ENCODE measurements at places on chromosomes 2 and 18.

DNA sequence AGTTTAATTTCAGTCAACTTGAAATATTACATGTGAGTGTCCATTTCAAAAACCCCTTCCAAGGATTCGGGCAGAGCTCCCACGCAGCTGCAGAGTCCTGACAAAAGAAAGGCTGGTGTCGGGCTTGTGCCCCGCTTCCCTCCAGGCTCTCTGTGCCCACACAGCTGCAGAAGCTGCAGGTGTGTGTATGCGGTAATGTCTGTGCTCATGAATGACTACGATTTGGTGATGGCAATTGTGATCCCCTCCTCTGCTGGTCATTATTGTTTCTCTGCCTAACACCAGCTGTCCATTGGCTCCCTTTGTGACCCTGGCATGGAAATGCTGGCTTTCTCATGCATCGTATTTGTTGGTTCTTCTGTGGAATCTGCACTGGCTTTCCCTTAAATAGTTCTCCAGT, 224.8 kb downstream of the NUP35 start:
- DNase-seq = no peak

- no peak for DNase-seq
Measured at GRCh38 chr18:8399138-8399537, 210.1 kb upstream of the RAB12 start.

GRCh38 chr2:227347117-227347516, 22.1 kb downstream of the MFF start:
- no peak for DNase-seq

DNA sequence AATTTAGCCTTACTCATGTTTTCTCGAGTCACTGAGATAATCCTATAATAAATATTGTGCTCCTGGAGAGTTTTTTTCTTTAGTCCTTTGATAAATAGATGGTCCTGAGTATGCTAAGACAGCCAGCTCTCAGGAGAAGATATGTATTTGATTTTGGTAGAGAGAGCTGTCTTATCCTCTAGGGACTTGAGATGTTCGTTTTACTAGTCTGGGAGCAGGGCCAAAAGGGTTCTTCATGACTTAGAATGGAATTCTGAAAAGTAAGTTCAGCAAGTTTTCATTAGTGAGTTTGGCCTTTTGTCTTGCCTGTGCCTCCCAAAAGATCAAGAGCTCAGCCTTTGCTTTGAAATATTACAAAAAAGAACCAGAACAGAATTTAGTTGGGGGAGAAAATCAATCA, 246.7 kb downstream of the BABAM2 start:
- DNase-seq = no peak

- no peak for DNase-seq
Measured at GRCh38 chr2:104752504-104752903, 101.4 kb upstream of the POU3F3 start.

DNA sequence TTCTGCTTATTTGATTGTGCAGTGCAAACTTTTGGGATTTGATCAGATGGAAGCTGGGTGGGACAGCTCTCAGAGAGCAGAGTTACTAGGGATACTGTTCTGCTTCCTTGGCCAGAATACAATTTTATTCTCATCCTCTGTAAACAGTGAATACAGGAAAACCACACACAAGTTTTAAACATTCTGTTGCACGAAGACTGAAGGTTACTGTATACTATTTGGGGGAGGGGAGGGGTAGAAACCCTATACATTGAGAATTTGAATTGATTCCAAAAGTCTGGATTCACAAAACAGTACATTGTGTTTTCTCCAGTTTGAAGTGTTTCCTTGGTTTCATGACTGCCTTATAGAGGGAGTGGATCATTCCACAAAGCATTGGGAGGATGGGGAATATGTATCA, 149.9 kb downstream of the SETBP1 start:
- no peak for DNase-seq

- DNase-seq = no peak
Measured at GRCh38 chr2:155250800-155251199, 552.3 kb downstream of the KCNJ3 start.

DNA sequence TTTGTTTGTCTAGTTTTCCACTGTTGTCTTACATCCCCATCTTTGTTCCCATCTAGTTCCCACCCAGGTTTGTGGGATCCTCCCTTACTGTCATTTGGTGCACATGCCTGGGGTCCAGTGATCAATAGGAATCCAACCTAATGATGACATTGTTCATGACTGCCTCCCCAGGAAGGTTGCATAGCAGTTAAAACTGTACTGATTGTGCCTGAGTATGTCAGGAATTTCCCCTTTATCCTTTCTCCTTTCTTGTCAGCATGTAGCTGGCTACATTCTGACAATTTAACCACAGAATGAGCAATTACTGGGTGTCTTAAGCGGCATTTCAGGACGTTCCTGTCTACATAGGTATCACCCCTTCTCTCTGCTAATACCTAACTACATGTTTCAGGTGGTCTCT, 653.0 kb downstream of the CNTNAP5 start:
- DNase-seq = no peak

DNA sequence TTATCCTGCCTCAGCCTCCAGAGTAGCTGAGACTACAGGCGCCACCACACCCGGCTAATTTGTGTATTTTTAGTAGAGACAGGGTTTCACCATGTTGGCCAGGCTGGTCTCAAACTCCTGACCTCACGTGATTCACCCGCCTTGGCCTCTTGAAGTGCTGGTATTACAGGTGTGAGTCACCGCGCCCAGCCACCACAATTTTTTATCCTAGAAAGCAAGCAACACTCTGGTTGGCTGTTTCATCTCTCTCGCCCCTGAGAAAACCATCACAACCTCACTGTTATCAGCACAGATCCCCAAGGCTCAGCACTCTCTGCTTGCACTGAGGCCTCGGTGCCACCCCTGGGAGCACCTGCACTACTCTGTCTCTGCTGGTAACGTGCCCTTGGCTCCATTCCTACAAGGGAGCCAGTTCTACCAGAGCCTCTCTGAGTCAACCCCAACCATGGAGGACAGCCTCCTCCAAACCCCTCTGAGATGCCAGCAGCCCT, 134.8 kb upstream of the AGAP1 start:
- no peak for DNase-seq

- DNase-seq = no peak
Measured at GRCh38 chr2:189851174-189851826, 67.0 kb downstream of the PMS1 start.

- DNase-seq = no peak
Measured at GRCh38 chr2:133266041-133266925, 302.0 kb downstream of the NCKAP5 start.

GRCh38 chr2:168300460-168300859, 53.1 kb upstream of the STK39 start:
- no peak for DNase-seq

- no peak for DNase-seq
Measured at GRCh38 chr2:175080479-175080878, 75.3 kb upstream of the CHN1 start.

DNA sequence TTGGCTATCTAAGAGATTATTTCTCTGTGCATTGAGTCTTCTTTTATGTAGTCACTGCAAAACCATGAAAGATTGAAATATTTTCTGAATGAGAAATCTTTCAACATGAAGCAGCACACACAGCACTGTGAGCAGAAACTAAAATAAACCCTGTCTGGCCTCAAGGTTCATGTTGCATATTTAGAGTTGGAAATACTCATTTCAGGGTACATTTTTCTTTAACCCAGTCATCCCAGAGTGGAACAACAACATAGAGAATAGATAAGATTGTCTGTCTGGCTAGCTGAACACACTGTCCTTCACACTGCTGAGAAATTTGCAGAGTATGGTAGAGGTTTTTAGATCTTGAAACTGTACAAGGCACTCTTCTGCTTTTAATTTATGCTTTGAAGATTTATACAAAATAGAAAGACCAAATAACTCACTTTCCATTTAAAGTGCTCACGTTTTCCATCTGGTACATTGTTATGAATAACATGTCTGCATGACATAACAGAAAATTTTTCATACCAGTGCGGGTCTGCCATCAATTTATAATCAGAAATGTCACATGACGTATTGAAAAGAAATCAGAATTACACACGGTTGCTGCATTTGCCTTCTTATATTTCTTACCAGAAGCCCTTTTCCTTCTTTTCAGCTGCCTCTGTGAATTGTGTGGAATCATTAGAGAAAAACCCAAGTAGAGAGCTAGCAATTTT, 25.0 kb upstream of the FN1 start:
- no peak for DNase-seq

- no peak for DNase-seq
Measured at GRCh38 chr2:73963385-73964120, 21.2 kb upstream of the TET3 start.

DNA sequence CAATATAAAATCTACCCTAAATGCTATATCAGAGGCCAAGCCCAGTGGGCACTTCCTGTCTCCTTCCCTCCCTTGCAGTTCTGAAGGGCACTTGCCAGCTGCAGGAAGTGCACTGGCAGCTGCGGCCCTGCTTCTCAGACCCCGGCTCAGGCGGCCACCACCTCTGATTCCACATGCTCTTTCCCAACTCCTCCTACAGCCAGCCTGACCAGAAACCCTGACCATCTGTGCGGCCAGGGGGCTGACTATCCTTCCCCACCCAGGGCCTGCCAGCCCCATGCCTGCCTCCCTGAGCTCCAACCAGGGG, 88.6 kb downstream of the ZBTB7C start:
- no peak for DNase-seq

DNA sequence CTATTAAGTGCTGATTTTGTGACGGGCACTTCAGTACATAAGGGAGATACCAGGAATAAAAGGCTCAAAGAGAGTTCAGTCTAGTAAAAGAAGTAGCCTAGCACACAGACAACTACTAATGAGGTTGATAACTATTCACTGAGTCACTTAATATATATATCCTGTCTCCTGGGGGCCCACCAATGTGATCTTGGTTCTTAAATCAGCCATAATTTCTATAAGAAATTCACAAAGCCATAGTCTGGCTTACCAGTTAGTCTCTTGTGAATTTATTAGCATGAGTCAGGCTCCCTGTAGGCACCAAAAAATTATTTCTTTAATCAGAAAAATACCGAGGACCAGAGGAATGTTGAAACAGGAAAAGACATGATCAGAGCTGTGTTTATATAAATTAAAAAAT, 10.4 kb downstream of the KCNE4 start:
- DNase-seq = no peak

- no peak for DNase-seq
Measured at GRCh38 chr18:67783196-67783946, 266.9 kb upstream of the DSEL start.

- no peak for DNase-seq
Measured at GRCh38 chr2:172227719-172228118, 125.0 kb upstream of the DLX2 start.

- no peak for DNase-seq
Measured at GRCh38 chr2:43484323-43484930, 111.4 kb downstream of the THADA start.

DNA sequence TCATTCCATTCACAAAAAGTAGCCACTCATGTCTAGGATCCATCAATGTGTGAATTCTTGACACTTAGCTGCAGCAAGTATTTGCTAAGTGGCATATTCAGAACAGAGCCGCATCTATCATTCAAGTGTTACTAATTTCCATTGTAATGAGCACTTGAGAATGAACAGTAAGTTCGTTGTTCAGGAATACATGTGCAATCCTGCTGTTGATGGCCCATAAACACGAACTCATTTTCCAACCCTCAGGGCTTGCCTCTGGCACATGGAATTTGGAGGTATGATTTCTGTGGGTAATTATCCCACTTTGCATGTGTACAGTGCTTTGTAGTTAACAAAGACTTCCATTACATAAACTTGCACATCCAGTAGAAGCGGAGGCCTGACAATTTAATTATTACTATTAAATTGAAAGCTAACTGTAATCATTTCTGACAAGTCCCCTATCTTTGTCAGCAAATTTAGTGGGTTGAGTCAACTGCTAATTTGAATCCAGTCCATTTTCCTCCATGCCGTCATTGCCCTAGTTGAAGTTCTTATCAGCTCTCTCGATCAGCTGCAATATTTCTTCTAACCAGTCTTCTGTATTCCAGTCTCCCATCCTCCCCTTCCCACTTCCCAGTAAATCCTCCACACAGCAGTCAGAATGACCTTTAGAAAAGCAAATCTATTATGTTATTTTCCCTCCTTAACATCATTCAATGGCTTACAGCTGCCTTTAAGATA, 116.0 kb upstream of the AQP4 start:
- no peak for DNase-seq

DNA sequence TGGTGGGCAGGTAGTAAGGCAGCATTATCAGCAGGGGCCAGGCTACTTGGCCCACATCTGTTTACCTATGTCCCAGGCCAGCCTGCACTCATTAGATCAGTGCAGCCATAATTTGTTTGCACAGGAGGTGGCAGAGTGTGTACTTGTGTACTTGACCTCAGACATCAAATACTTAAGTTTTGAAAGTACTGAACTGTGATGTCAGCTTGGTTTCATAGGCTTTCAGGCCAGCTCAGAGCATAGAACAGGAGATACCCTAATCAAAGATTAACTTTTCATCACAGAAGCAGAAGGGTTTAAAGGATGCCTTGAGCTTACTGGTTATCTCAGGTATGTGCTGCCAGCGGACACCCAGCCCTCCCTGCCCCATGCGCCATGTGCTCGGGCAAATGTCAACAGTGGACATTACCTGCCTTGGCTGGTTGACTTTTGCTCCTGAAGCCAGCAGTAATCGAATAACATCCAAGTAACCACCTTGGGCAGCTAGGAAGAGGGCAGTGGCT, 33.2 kb downstream of the ANKRD29 start:
- no peak for DNase-seq

DNA sequence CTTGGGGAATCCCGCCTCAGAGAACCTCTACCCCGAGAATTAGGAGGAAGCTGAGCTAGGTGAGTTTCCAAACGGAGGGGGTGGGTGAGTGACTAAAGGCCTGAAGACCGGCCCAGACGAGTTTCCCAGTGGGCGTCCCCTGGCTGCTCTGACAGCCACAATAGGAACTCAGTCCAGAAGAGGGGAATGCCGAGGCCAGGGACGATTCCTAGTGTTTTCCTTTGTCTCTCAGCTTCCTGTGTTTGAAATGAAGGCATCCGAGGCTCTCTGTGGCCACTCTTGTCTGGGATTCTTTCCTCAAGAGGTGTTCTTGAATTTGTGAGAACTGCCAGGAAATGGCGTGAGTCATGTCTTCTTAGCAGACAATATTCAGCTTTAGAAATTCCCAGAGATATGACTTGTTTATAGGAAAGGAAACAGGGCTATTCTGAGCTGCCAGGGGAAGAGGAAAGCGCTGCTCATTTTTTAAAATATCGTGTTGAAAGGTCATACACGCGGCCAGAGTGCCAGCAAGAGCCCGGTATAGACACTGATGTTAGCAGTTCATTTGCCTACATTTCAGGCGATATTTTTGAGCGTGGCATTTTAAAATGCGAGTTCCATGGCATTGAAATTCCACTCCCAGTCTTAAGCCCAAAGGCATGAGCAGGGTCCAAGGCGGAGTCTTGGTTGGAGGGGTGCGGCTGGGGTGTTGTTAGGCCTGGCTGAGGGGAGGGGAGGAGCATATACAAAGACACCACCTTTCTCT, 169.1 kb upstream of the KLF7 start:
- no peak for DNase-seq

GRCh38 chr2:230874456-230874855, 9.7 kb downstream of the ITM2C start:
- DNase-seq = no peak
